ENCODE measurements at places on chromosomes 6 and 20.

- DNase-seq, result no peak
These were observed 165.2 kb upstream of the TOP1 start for GRCh38 chr20:40863355-40863919.

GRCh38 chr6:78593898-78594667 lies 273.3 kb upstream of the IRAK1BP1 start:
- DNase-seq, result no peak

GRCh38 chr6:21049572-21049971 lies 515.3 kb downstream of the CDKAL1 start:
- no peak for DNase-seq

- no peak for DNase-seq
These were observed 256.1 kb upstream of the KCNQ5 start for GRCh38 chr6:72365773-72366172.

DNA sequence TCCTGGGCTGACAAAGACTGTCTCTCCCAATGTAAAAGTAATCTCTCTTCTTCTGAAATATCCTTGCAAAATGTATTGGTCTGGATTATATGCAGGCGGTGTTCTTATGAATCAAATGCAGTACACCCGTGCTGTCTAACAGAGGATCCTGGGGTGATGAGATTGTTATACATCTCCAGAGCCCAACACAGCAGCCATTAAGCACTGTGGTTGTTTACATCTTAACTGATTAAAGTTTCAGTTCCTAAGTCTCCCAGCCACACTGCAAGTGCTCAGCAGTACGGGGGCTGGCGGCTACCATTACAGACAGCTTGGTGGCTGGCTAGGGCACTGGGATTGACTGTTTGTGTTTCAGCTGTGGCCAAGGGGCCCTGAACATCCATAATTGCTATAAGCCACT lies 7.0 kb downstream of the UNC93A start:
- no peak for DNase-seq
